ENCODE measurements at places on chromosomes 4 and X.

DNA sequence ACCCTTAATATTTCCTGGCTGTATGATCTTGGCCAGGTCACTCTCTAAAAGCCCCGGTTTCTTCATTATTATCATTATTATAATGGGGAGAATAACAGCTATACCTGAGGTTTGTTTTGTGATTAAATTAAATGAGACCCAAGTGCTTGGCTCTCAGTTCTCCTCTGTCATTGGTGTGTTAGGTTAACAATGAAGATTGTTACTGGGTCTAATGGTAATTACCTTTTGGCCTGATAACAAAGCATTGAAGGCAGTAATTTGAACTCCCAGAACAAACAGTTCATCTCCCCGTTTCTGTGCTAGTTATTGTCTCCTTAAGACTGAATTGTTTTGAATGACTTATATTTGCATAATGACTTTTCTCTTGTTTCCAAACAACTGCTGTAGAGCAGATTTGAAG lies 6.8 kb upstream of the ANAPC4 start:
- no peak for DNase-seq

- DNase-seq: no peak
Measured at GRCh38 chrX:139924069-139924695, 8.7 kb downstream of the ATP11C start.

DNA sequence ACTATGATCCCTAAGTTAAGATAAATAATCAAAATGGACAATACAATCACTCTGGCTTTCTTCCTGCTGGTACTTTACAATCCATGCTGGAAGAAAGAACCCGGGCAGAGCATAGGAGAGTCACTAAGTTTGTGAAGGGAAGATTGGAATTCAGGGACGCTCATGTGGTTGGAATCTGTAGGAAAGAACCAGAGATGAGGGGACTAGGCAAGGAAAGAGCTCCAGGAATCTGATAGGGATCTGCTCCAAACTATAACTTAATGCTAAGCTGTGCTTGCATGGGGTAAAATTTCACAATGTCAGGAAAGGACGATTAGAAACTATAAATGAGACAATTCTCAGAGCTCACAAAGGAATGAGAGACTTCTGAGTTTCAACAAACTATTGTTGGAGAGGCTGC lies 167.5 kb downstream of the ADGRA3 start:
- DNase-seq: no peak

DNA sequence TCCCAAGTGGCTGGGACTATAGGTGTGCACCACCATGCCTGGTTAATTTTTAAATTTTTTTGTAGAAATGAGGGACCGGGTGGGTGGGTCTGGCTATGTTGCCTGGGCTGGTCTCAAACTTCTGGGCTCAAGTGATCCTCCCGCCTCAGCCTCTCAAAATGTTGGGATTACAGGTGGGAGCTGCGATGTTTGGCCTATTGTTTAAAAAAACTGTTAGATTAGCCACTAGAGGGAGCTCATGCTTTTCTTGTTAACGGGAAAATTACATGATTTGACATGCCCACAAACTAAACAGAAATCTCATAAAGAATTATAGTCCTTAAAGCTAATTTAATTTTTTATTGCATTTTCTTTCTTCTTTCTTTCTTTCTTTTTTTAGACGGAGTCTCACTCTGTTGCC lies 5.0 kb upstream of the SDAD1 start:
- peak; percentile 44 for DNase-seq

- peak; percentile 30 for DNase-seq
Measured at GRCh38 chr4:56803471-56803870, 18.0 kb downstream of the SPINK2 start.

DNA sequence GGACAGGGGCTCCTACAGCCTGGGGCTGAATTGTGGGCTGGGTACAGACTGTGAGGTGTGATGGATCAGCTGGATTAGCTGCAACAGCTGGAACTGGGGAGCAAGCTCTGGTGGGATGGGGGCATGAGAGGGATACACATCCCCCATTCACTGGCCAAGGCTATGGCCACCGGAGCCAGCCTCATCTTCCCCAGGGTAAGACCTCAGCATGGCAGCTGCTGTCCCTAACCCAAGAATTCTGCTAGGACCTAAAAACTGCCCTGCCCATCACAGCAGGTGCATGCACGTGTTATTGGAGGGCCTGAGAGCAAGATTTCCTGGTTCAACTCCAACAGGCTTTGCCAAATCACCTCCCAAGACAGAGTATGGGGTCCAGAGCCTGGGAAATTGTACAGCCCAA lies 258.6 kb upstream of the AGTR2 start:
- DNase-seq: no peak

- DNase-seq: no peak
Measured at GRCh38 chr4:139297001-139297410, 4.3 kb upstream of the NAA15 start.

GRCh38 chr4:112340023-112340422 lies 42.9 kb downstream of the ALPK1 start:
- DNase-seq: no peak

- no peak for DNase-seq
Measured at GRCh38 chrX:81229229-81229628, 27.3 kb downstream of the SH3BGRL start.

DNA sequence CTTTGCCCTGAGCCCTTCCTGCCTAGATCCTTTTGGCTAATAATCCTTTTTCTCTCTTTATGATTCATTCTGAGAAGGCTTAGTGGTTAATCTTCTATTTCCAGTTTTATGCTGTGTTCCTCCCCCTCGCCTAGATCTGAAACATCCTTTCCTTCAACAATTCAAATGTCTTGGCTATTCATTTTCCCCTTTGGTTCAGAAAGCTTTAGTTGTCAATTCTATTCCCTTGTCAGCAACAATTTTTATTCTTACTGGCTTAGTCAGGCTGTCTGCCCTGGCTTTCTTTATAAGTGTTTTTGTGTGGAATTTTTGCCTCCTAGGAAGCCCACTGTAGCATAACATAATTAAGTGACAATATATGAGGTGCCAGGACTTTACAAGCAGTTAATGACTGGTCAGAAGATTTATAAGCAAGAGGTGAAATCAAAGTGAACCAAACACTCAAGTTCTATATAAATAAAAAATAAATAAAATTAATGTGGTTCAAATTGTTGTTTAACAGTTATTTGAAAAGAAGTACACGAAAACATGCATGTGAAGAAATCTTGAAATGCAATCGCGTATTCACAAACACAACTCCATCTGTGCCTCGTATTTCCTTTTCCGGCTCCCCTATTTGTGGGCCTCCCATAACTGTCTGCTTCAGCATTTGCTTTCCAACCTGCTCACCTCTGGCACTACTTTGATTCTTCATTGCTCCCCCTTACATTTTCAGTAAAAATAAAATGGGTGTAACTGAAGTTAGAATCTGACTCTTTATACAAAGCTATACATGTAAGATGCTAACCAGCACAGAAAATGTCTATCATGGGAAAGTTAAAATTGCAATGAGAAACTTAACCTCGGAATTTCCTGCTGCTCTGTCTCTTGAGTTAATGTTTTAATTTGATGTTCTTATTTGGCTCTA lies 235.4 kb downstream of the SPRY1 start:
- no peak for DNase-seq

DNA sequence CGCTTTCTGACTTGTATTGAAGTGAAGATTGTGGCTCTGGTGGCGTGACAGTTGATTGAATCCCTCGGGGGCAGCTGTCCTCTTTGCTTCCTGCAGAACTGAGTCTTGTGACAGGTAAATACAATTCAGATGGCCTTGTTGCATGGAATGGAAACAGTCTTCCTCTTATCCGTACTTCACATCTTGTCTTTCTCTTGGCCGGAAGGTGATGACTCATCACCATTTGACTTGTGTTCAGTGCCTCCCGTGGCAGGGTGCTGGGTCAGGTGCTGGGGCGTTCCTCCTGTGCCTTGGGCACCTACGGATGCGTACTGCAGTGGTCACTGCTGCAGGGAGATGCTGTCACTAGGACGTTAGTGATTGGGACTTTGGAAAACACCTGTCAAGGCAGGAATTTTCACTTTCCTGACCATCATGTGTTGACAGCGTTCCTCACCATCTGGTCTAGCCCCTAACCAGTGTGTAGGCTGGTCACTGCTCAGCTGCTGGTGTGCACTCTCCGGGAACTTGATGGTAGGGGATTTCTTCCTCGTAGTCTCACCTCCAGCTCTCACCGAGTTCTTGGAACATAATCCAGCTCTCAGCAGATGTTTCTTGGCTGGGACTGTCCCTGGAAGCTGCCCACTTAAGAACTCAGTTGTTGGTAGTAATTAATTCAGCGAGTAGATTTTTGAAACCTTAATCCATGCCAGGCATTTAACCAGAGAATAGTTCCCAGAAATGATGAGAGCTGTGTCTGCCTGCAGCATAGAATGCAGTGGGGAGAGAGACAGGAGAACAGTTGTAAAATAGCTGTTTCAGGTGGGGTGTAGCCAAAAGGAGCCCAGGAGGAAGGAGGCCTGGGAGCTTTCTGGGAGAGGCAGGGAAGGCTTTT lies 7.2 kb downstream of the TBC1D14 start:
- DNase-seq: no peak

GRCh38 chr4:95798727-95799126 lies 41.2 kb upstream of the PDHA2 start:
- DNase-seq: no peak

- no peak for DNase-seq
Measured at GRCh38 chr4:26140150-26140898, 180.5 kb upstream of the RBPJ start.

GRCh38 chrX:16451334-16451733 lies 198.6 kb upstream of the S100G start:
- DNase-seq: no peak

DNA sequence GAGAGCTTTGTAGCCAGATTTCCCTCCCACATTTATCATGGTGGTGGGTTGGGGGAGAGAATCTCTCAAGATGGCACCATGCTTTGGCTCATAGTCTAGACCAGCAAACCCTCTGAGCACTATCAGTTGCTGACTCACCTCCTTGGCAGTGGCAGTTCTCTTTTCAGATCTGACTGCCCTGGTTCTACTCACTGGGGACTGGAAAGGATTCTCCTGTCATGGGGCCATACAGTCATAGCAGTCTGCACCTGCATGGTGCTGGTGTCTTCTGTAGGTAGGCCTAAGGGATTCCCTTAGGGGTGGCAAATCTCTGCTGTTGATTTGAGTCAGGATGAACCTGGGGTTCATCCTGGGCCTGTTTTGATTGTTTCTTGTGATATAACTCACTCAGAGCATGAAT lies 2.6 kb downstream of the TEX13B start:
- DNase-seq: no peak

DNA sequence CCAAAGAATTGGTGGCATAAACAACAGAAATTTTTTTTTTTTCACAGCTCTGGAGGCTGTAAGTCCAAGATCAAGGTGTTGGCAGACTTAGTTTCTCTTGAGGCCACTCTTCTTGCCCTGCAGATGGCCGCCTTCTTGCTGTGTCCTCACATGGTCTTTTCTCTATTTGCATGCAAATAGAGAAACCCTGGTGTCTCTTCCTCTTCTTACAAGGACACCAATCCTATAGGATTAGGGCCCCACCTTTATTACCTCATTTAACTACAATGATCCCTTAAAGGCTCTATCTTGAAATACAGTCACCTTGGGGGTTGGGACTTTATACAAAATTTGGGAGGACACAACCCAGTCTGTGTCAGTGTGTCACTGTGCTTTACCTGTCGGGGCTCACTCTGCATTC lies 175.4 kb upstream of the PGRMC2 start:
- DNase-seq: no peak

DNA sequence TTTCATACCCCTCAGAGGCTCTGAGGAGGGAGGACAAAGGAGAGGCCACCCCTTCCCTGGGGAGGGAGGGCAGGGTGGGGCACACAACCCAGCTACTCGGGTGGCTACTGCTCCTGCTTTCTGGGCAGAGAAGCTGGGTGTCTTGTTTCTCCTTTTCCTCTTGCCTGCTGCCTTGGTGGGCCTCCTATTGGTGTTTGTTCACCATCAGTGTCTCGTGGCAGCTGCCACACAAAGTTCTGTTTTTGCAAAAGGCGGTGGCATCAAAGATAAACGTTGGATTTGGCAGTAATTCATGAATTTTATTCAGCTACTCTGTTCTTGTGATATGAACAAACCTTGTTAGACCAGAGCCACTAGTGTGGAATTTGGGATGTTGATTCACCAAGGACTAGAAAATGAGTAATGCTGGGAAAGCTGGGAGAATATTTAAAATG lies 153.0 kb upstream of the SCML1 start:
- no peak for DNase-seq

DNA sequence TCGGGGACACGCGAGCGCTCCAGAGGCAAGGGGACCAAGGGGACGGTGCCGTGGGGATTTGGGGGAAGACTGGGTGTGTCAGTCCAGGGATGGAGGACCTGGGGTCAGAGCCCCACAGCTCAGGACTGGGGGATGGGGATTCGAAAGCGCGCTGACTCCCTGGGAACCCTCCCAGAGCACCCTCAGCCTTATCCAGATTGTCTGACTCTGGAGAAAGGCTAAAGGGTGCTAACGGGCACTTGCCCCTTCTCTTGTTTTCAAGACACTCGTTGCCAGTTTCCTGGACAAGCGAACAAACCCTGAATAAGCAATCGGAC lies 1.1 kb downstream of the DOCK11 start:
- no peak for DNase-seq

GRCh38 chr4:6892909-6893202 lies 16.8 kb upstream of the TBC1D14 start:
- no peak for DNase-seq

DNA sequence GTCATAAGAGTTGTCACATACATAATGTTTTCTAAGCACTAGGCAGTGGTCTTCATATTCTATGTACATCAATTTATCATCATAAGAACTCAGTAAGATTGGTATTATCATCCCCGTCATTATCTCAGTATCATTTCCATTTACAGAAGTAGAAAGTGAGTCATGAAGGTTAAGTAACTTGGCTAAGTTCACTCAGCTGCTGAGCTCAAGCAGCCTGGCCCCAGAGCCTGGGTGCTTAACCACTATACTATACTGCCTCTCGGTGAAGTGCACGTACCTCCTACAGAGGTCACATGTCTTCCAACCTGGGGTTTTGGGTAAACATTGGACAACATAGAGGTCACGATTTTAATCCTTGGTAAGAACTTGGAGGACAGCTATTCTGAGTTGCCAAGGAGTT lies 161.5 kb upstream of the GATB start:
- no peak for DNase-seq

GRCh38 chr4:99507762-99508161 lies 3.1 kb upstream of the C4orf17 start:
- DNase-seq: no peak

- peak; percentile 67 for DNase-seq
Measured at GRCh38 chr4:4791299-4792111, 68.0 kb upstream of the MSX1 start.

- DNase-seq: no peak
Measured at GRCh38 chrX:40922307-40922706, 162.9 kb upstream of the USP9X start.

DNA sequence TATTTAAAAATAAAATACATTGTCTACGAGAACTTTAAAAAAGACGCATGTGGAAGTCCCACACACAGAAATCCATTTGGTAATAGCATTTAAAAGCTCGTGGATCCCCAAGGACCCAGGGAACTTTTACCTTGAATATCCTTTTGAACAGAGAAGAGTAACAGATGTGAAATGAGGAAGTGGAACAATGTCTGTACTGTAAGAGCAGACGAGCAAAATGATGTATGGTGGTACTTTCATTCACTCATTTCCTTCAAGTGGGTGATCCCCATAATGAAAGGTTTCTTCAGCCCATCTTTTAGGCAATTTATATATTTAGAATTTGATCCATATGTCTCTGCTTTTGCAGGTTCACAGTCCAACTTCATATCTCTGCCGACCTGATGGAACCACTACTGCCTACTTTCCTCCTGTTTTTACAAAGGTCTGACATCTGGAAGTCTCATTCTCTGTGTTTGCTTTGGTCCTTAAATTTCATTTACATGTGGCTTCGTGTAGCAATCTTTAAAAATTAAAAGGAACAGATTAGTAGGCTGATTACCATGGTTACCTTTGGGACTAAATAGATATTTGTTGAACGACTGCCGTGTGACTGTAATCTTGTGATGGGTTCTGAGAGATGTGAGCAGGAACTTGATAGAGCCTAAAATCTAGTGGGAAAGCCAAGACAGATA lies 188.4 kb downstream of the PALLD start:
- no peak for DNase-seq
